Epithelial cell of umbilical artery (primary cell): ENCODE measurements at places on chromosomes 5 and 9. TPM values are rescaled to one million over a fixed set of nuclear protein-coding genes. Genes with fewer than 3 reads are reported as not detected.

CBY3 gene
- total RNA-seq, result not detected in 2 replicates

TXNDC8 gene
- not detected in 2 replicates for total RNA-seq

NCBP1 gene
- 52.0 and 57.8 TPM in 2 replicates for total RNA-seq

MAMDC4 gene
- 0.32 and 1.5 TPM in 2 replicates for total RNA-seq

SELENOP gene
- 0.65 and 2.7 TPM in 2 replicates for total RNA-seq

GTF2H2C gene
- total RNA-seq, result 32.5 and 50.6 TPM in 2 replicates

SPRY4 gene
- total RNA-seq, result 6.1 and 6.5 TPM in 2 replicates

LMX1B gene
- not detected in 2 replicates for total RNA-seq

NDST1 gene
- 23.1 and 23.4 TPM in 2 replicates for total RNA-seq

FOXI1 gene
- not detected in 2 replicates for total RNA-seq

C9orf153 gene
- total RNA-seq, result under 0.01 TPM in 1 of 2 replicates, not detected in the other

PCDHGB2 gene
- total RNA-seq, result 0.46 and 0.65 TPM in 2 replicates

F2RL2 gene
- total RNA-seq, result 0.65 and 2.3 TPM in 2 replicates

CCNI2 gene
- total RNA-seq, result not detected in 2 replicates

NKD2 gene
- not detected in 2 replicates for total RNA-seq

SH2D3C gene
- total RNA-seq, result 40.4 and 57.2 TPM in 2 replicates
